Activated CD4-positive, alpha-beta memory T cell treated with anti-CD3 and anti-CD28 coated beads for 36 hours (primary cell): ENCODE measurements at places on chromosomes 4 and X. TPM values are rescaled to one million over a fixed set of nuclear protein-coding genes. Genes with fewer than 3 reads are reported as not detected.

DNA sequence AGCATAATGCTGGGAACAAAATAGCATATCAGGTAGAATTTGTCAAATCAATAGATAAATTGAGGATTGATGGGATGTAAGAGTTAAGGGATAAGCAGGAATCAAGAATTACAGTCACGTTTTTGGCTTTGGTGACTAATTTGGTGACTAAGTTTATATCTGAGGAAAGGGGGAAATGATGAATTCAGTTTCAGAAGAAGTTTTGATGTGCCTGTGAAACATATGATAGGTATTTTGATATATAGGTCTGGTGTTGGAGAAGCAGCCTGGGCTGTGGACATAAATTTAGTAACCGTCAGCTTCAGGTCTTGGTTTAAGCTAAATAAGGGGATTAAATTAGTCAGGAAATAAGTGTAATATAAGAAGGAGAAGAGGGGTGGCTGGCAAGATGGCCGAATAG is 79.0 kb upstream of the EDA2R start:
- no peak overlapping the region for H3K27ac ChIP-seq
- H3K27me3 ChIP-seq, result peaks cover 12% of the 10 kb centered on the region
- H3K36me3 ChIP-seq, result no peaks in the 10 kb centered on the region
- no peak for DNase-seq

- peak overlapping the region; percentile 8 for H3K27ac ChIP-seq
- H3K4me1 ChIP-seq, result peaks cover 30% of the 10 kb centered on the region
- no peaks in the 10 kb centered on the region for H3K27me3 ChIP-seq
- DNase-seq, result peak; percentile 64
- peak overlapping the region; percentile 26 for H3K4me3 ChIP-seq
- no peaks in the 10 kb centered on the region for H3K36me3 ChIP-seq
Measured at GRCh38 chrX:9342561-9343051, 122.3 kb upstream of the TBL1X start.

DNA sequence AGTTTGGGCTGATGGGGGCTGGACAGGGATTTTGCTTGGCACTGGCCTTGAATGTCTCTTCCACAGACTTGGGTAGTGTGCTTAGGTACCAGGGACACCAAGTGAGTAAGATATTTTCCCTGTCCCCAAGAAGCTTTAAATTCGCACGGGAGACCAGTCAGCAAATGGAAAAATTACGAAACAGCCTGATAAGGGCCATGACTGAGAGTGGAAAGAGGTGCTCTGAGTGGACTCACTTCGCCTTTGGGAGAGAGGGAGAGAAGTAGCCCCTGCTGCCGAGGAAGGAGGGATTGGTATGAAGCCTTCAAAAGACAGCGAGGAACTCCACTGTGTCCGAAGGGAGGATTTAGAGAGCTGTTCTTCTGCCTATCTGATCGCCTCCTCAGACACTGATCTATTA is 2.6 kb downstream of the LSM6 start:
- DNase-seq, result no peak
- H3K4me3 ChIP-seq, result no peak overlapping the region
- H3K4me1 ChIP-seq, result peaks cover 53% of the 10 kb centered on the region
- H3K36me3 ChIP-seq, result peaks cover 9% of the 10 kb centered on the region

- no peaks in the 10 kb centered on the region for H3K4me1 ChIP-seq
- H3K27me3 ChIP-seq, result no peaks in the 10 kb centered on the region
- H3K36me3 ChIP-seq, result no peaks in the 10 kb centered on the region
- DNase-seq, result peak; percentile 9
- no peak overlapping the region for H3K27ac ChIP-seq
- H3K4me3 ChIP-seq, result no peak overlapping the region
Measured at GRCh38 chrX:141278306-141278705, 36.0 kb upstream of the SPANXC start.

Gene BEX1
- total RNA-seq, result 0.45 TPM

Gene SUPT20HL1
- not detected for total RNA-seq

Gene SOX3
- not detected for total RNA-seq

Gene OTUD6A
- not detected for total RNA-seq

Gene SHISA3
- 0.27 TPM for total RNA-seq

Gene CSAG2
- total RNA-seq, result not detected
